ENCODE measurements at places on chromosomes 13 and 19. TPM values are rescaled to one million over a fixed set of nuclear protein-coding genes. Genes with fewer than 3 reads are reported as not detected.

Gene CCL25
- total RNA-seq = not detected

Gene BCAM
- total RNA-seq = 748 TPM

Gene VSTM2B
- total RNA-seq = not detected

Gene FFAR3
- not detected for total RNA-seq

Gene SPPL2B
- total RNA-seq = 94.1 TPM

Gene KLK2
- total RNA-seq = not detected

Gene ATXN8OS
- not detected for total RNA-seq

Gene ZFP28
- 11.6 TPM for total RNA-seq

Gene RFXAP
- total RNA-seq = 6.3 TPM

Gene CD79A
- total RNA-seq = 11.0 TPM

Gene GDF15
- 51.2 TPM for total RNA-seq

Gene KIR2DL4
- total RNA-seq = 0.25 TPM

Gene ZNF20
- total RNA-seq = 7.3 TPM

Gene PRX
- total RNA-seq = 4.5 TPM

Gene C19orf67
- not detected for total RNA-seq

Gene DKKL1
- 0.57 TPM for total RNA-seq

Gene CAPN12
- total RNA-seq = 31.1 TPM

Gene GPC5
- 0.47 TPM for total RNA-seq

Gene TINCR
- total RNA-seq = 0.94 TPM

Gene ZNF577
- 19.0 TPM for total RNA-seq

Gene ZNF536
- total RNA-seq = 0.25 TPM

Gene KLK3
- not detected for total RNA-seq

Gene COMP
- total RNA-seq = 33.2 TPM

Gene CEACAM18
- not detected for total RNA-seq

Gene CEACAM4
- total RNA-seq = 4.7 TPM

Gene SLAIN1
- 12.4 TPM for total RNA-seq

Gene NCAN
- total RNA-seq = 0.13 TPM

Gene SAE1
- total RNA-seq = 49.4 TPM

Gene ATP8A2
- 0.50 TPM for total RNA-seq

Gene PSPN
- total RNA-seq = 2.0 TPM

Gene ZNF837
- 5.0 TPM for total RNA-seq

Gene ZNF256
- 9.3 TPM for total RNA-seq

Gene GSX1
- total RNA-seq = not detected

Gene FAM83E
- total RNA-seq = 15.9 TPM

Gene SLC15A1
- 10.2 TPM for total RNA-seq

Gene ADGRE3
- 0.25 TPM for total RNA-seq

Gene ZNF611
- 42.7 TPM for total RNA-seq

Gene ACER1
- total RNA-seq = not detected

Gene ATP11A
- 212 TPM for total RNA-seq

Gene DNAJC15
- total RNA-seq = 18.8 TPM

Gene COX7A1
- 56.2 TPM for total RNA-seq

Gene SIGLEC8
- 1.8 TPM for total RNA-seq

Gene FUT1
- total RNA-seq = 4.3 TPM

Gene KCNN1
- 0.19 TPM for total RNA-seq
